ENCODE measurements at places on chromosomes 2 and 18.

GRCh38 chr2:139737659-139738058 is 957.5 kb upstream of the NXPH2 start:
- DNase-seq = no peak

DNA sequence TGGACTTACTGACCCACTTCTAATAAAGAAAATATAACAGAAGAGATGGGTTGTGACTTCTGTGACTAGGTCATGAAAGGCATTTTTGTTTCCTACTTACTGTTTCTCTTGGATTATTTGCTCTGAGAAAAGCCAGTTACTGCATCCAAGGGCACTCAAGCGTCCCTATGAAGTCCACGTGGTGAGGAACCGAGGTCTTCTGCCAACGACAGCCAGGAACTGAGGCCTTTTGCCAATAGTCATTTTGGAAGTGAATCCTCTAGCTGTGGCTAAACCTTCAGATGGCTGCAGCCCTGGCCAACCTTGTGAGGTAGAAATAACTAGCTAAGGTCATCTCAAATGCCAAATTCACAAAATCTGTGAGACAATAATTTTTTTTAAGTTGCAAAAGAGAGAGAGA is 449.8 kb upstream of the RGPD4 start:
- no peak for DNase-seq

- DNase-seq = peak; percentile 3
Observed at GRCh38 chr18:29512203-29512602, 1335.3 kb upstream of the CDH2 start.

- DNase-seq = no peak
Observed at GRCh38 chr2:182767578-182767977, 51.5 kb downstream of the DNAJC10 start.

- no peak for DNase-seq
Observed at GRCh38 chr2:135456431-135456830, 74.6 kb downstream of the ZRANB3 start.

DNA sequence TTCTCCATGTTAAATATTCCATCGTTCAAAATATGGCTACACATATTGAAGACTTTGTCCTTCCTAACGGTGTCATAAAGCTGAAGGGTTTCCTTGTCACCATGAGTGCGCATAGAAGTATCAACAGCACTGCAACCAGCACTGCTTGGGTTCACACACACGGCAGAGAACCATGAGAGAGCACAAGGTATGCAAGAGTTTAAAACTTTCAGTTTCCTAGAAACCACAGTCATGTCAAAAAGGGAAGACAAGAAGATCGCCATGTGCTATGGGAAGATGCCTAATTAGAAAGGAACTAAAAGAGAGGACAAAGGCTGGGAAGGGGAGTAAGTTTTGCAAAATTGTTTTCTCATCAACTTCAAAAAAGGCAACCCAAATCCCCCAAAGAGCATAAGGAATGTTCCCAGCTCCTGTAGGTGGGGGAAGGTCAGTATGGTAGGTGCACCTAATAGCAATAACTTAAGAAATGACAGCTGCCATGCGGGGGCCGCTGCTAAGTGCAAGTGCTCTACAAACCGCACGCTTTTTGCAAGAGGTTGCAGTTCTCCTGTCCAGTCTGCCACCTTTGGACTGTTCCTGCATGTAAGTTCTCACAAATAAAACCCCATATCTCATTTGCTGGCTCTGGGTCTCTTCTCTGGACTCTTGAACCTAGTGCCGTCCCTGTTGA is 136.8 kb downstream of the TMEM163 start:
- DNase-seq = no peak

Measured in NCI-H1092 (cell line).